Type B pancreatic cell (in vitro differentiated cells): ENCODE measurements at places on chromosomes 2 and 18.

DNA sequence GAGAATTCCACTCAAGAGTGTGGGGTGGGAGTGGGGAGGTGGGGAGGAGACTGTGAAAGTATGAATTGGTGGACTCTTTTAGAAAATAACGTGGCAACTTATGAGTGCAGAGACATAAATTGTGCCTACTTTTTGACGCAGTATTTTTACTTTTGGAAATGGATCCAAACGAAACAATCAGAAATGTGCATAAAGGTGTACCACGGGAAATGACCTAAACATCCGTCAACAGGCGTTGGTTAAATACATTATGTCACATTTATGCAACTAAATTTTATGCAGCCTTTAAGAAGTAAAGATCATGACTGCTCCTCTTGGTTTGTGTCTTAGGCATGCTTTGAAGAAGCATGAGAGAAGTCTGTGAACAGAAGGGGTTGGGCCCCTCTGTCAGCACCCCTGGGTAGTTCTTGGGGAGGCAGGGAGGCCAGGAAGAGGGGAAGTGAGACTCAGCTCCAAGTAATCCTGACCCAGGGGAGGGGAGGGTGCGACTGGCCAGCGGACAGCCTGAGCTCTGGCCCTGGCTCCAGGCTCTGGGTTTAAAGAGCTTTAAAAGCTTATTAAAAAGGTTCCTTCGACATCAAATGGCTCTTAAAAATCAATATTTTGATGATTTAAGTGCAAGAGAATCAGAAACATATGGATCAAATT is 126.4 kb upstream of the HAAO start:
- DNase-seq, result no peak

DNA sequence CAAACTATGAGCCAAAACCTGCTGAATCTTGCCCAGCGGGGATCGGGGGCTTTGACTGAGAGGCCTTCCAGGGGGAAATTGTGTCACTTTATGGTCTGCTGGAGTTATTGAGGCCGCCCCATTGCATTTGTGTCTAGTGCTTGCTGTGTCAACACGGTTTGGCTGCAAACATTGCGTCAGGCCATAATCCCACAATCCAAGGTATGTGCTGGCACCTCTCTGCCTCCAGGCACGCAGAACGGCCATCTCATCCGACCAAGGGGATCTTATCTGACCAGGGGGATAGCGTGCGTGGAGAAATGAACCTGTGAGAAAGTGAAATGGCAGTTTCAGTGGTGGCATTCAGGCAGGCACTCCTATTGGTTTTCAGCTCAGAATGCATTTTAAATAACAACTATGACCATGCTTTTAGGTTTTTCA is 18.1 kb upstream of the LYPD6B start:
- peak; percentile 52 for DNase-seq

- no peak for DNase-seq
Observed at GRCh38 chr2:18117592-18117991, 239.1 kb downstream of the KCNS3 start.

- DNase-seq, result peak; percentile 88
Observed at GRCh38 chr18:11149441-11150270, at the start of gene PIEZO2. Gene PIEZO2 (minus strand): TSS chr18:11149569. CDS start chr18:11148588, 981 bp downstream.

GRCh38 chr2:20126040-20126439 is 74.6 kb upstream of the LAPTM4A start:
- DNase-seq, result no peak

DNA sequence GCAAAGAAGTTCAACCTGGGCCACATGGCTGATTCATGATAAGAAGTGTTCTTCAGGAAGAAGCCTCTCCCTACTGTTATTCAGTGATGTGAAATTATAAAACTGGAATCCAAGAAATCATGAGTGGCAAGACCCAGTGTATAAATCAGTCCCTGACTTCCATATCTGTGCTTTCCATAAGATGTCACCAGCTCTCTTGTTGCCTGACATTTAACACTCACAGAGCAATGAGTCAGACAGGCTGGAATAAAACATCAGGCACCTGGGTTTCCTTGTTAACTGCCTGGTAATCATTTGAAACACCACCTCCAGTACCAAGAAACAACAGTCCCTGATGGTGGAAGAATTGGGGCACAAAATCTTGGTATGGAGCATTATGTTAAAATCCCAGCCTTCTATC is 76.1 kb downstream of the SCG2 start:
- no peak for DNase-seq

- DNase-seq, result no peak
Observed at GRCh38 chr18:65049586-65049985, 701.2 kb upstream of the CDH7 start.

GRCh38 chr2:62227386-62228075 is 31.6 kb downstream of the B3GNT2 start:
- DNase-seq, result no peak

- no peak for DNase-seq
Observed at GRCh38 chr2:177584030-177584692, 191.6 kb downstream of the AGPS start.

- DNase-seq, result no peak
Observed at GRCh38 chr2:191512216-191512835, 165.6 kb upstream of the NABP1 start.

- DNase-seq, result no peak
Observed at GRCh38 chr2:62991605-62992004, 59.0 kb upstream of the OTX1 start.

DNA sequence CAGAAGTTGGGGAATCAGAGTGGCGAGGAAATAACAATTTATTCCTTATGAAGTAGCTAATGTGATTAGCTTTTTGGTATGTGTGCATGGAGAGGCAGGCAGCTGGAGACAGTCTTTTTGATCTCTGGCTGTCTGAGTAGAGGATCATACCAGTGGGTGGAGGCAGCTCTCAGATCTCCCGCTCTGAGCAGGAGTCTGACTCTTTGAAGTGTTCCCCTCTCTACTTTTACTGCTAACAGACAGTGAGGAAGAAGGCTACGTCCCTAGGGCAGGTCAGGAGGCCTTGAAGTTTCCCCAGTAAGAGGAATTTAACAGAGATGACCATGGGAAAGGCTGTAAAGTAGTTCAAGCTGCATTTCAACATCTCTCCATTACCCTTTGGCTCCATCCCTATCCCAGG is 111.9 kb upstream of the REG3A start:
- DNase-seq, result no peak

DNA sequence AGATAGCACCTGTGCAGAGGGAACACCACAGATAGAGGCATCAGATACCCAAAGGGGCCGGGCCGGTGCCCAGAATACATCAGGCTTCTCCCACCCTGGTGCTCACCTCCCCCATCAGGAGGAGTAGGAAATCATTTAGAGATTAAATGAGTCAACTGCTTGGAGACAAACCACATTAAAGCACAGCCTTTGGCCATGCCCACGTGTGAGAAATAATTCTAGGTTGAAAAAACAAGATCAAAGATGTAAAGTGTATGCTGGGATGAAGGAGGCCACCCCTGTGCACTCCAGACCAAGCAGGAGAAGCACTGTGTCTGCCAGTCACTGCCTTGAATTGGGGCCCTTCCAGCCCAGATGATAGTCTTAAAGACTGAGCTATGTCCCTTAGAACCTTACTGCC is 152.8 kb upstream of the ACAA2 start:
- no peak for DNase-seq

GRCh38 chr18:50707855-50708469 is 111.9 kb downstream of the MRO start:
- no peak for DNase-seq
